ENCODE measurements at places on chromosomes 6 and 20. TPM values are rescaled to one million over a fixed set of nuclear protein-coding genes. Genes with fewer than 3 reads are reported as not detected.

MBOAT1 gene
- total RNA-seq: 3.4 TPM

AKAP12 gene
- total RNA-seq: 117 TPM

IL17A gene
- total RNA-seq: not detected

DPPA5 gene
- total RNA-seq: not detected

WDR27 gene
- 13.2 TPM for total RNA-seq

AIF1 gene
- not detected for total RNA-seq

ZFP57 gene
- total RNA-seq: not detected

SH3BGRL2 gene
- total RNA-seq: 0.25 TPM
